Endothelial cell of coronary artery (primary cell): ENCODE measurements at places on chromosomes 13 and 19. TPM values are rescaled to one million over a fixed set of nuclear protein-coding genes. Genes with fewer than 3 reads are reported as not detected.

SLC7A10 gene
- not detected in 2 replicates for total RNA-seq

GNA15 gene
- under 0.01 TPM in 1 of 2 replicates, not detected in the other for total RNA-seq

OCEL1 gene
- total RNA-seq, result 1.8 and 3.2 TPM in 2 replicates

PSG1 gene
- total RNA-seq, result not detected in 2 replicates

ZMYM5 gene
- total RNA-seq, result 9.4 and 11.4 TPM in 2 replicates

AP1M2 gene
- 0.09 TPM in 1 of 2 replicates, not detected in the other for total RNA-seq

BRCA2 gene
- total RNA-seq, result 2.4 and 5.5 TPM in 2 replicates
